Renal cortex interstitium (tissue), 15 donors: ENCODE measurements at places on chromosomes 12 and 14.

- DNase-seq, result no peak
These were observed 37.1 kb downstream of the TMEM30B start for GRCh38 chr14:61244009-61244408.

- DNase-seq, result no peak
These were observed 407.3 kb downstream of the AEBP2 start for GRCh38 chr12:19846574-19846973.

DNA sequence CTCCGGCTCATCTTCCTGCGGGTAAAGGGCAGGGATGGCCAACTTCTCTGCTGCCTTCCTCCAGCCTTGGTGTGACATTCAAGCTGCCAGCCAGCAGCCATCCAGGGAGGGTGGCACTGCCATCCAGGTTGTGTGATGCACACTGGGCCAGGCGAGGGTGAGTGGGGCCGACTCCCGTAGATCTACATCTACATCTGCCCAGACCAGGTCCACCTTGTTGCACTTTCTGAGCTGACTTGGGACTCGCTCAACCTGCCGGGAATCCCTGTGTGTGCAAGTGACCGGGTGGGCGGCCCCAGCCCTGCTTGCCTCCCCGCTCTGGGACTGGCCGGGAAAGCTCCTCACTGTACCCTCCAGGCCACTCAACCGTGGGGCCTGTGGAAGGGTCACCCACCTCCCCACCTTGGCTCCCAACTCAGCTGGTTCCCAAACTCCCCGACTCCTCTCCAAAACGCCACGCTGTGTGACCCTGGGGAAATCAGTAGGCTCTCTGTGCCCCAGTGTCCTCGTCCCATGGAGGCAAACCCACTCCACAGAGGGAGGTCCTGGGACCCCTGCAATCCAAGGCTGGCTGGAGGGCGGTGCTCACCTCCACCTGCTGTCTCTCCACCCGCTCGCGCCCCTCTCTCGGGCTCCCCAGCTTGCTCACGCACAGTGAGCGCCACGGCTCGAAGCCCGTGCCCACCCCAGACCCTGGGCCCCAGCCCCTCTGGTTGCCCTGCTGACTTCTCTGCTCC lies 14.7 kb downstream of the JAG2 start:
- no peak for DNase-seq

DNA sequence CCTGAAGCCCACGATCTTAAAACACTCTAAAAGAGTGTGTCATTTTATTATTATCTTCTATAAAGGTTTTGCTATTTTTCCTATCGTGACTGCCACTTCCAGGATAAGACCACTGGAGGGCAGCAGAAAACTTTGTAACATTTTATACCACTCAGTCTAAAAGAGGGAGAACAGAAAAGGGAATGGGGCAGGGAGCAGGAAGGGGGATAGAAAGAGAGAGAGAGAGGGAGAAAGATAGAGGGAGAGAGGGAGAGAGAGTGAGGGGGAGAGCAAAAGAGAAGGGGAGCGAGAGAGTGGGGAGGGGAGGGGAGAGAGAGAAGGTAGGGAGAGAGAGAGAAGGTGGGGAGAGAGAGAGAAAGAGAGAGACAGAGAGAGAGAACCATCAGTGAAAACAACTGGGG lies 2.0 kb upstream of the ART4 start:
- DNase-seq, result peak; percentile 51

DNA sequence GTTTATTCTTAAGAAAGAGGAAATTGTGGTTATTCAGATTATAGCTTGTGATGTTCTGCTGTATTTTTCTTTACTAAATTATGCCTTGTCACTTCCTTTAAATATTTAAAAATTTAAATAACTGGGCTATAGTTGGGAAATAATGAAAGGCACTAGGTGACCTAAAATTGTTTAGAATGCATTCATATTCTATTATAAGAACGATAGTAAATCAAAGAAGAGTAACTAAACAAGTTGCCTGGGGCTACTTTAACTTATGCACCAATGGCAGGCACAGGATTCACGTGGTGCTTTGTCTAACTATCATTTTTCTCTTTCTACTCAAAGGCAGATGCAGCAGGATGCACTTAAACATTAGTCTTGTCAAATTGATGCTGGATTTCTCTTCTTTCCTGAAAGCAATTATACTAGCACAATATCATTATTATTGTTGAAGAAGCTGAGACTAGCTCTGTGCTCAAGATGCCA lies 190.7 kb upstream of the PPFIA2 start:
- DNase-seq, result no peak

DNA sequence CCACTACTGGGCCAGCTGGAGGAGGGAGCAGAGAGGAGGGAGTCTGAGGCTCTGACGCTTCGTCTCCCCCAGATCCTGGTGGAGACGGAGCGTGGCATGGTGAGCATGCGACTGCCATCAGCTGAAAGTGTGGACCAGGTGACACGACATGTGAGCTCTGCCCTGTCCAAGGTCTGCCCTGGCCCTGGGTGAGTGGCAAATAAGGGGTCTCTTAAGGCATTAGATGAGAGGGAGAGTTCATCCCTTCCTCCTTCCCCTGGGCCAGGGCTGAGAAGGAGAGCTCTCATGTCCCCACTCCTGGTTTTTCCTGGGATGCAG lies 2.5 kb downstream of the CARMIL3 start:
- no peak for DNase-seq

DNA sequence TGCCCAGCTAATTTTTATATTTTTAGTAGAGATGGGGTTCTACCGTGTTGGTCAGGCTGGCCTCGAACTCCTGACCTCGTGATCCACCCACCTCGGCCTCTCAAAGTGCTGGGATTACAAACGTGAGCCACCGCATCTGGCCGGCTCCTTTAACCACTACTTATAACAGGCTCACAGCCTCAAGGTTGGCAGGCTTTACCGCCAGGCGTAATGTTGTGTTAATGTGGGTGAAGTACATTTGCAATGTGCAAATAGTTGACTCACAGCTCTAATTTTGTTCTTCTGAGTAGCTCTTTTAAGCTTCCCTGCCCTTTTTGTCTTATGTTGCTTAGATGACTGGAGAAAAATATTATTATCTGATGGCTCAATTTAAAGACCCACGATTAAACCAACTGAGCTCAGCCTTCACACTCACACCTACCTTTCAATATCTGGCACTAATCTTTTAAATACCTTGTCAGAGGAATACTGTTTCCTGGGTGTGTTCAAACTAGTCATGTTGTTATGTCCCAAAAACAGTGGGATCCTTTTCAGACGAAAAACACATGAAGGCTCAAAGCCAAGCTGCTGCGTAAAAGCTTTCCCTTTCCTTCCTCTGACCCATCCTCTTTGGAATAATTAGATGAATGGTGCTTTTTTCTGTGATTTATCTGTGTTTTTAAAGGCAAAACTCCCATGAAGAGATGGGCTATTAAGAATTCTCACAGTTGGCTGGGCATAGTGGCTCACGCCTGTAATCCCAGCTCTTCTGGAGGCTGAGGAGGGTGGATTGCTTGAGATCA lies 57.2 kb upstream of the USP44 start:
- no peak for DNase-seq

- DNase-seq, result no peak
These were observed 12.0 kb downstream of the NGDN start for GRCh38 chr14:23481362-23481970.

DNA sequence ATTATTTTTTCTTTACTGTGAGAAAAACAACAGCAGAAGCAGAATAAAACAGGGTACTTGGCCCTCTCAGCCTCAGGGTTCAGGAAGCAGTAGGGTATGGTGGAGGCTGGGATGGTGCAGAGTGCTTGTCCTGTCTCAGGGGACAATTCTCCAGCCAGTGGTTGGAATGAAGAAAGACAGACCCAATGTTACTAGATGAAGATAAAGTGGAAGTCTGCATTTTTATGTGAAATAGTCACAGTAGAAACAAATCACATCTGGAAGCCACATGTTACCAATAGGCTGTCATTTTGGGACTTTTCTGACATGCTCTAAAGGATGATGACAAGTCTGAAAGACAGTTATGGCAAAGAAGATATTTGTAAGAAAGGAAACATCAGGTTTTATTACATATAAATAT lies 32.3 kb downstream of the PROX2 start:
- no peak for DNase-seq

GRCh38 chr12:26233631-26234030 lies 38.3 kb downstream of the SSPN start:
- no peak for DNase-seq

- DNase-seq, result no peak
These were observed 511.4 kb downstream of the PCNX1 start for GRCh38 chr14:71418532-71419245.

DNA sequence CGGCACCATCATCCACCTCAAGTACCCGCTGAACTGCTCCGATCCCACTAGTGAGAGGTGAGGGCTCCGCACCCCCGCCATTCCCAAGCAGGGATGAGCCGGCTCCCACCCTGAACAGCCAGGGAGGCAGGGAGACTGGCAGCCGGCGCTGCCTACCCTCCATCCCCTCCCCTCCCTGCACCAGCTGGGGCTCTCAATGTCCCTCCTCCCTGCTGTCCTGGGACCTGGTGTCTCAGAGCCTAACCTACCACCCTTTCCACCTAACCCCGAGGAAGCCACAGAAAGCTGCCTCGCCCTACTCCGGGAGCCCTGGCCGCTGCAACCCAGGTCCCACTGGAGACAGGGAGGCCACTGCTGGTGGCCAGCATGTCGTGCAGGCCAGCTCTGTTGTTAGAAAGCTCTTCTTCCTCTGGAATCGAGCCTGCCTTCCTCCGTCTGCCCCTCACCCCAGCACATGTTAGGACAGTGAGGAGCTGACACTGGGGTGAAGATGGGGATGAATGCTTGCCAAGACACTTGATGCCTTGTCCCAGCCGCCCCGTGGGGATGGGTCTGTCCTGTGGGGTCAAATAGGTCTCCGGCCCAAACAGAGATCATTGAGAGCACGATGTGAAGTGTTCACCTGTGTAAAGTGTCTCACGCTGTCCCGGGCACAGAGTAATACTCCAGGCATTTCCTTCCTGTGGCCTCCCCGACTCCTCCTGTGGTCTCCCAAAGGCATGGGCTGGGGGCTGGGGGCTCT lies 1.1 kb downstream of the PTPN6 start:
- no peak for DNase-seq

GRCh38 chr12:49662998-49663843 lies 39.9 kb downstream of the PRPF40B start:
- peak; percentile 59 for DNase-seq

DNA sequence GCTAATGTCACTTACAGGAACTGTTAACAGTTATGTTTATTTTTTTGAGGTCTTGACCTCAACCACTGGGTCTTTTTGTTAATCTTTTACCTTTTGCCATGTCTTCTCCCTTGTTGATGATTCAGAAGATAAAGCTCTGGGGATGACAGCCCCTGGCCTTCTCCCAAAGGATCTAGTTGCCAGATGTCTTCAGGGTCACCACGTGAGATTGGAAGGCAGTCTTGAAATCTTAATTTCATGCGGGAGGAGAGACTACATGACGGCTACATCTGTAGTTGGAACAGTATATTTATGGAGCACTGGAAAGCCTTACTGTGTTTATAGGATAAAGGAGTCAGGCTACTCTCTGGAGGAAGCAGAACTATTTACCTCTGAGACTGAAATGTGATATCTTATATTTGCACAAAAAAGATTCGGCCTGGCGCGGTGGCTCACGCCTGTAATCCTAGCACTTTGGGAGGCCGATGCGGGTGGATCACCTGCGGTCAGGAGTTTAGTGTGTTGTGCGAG lies 5.6 kb downstream of the MLEC start:
- DNase-seq, result no peak

- no peak for DNase-seq
These were observed 89.9 kb downstream of the BORCS5 start for GRCh38 chr12:12446786-12447185.

DNA sequence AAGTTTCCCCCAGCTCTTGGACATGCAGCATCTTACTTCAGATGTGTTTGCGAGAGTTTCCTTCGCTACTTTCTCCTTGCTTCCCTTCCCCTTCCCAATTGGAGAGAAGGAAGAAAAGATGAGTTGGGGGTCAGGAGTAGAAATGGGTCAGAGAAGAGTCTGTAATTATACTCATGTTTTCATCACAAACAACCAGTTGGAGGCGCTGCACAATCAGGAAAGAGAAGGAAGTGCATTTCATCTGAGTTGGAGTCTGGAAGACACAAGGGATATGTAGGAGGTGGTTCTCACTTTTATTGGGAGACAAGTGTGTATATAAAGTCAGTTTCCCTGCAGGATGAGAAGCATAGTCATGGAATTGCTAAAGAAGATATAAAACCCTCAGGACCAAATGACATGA lies 31.3 kb upstream of the VSX2 start:
- no peak for DNase-seq

GRCh38 chr12:27359578-27360340 lies 27.1 kb downstream of the BMAL2 start:
- no peak for DNase-seq

GRCh38 chr12:53179687-53180219 lies 769 bp upstream of the ZNF740 start:
- no peak for DNase-seq

DNA sequence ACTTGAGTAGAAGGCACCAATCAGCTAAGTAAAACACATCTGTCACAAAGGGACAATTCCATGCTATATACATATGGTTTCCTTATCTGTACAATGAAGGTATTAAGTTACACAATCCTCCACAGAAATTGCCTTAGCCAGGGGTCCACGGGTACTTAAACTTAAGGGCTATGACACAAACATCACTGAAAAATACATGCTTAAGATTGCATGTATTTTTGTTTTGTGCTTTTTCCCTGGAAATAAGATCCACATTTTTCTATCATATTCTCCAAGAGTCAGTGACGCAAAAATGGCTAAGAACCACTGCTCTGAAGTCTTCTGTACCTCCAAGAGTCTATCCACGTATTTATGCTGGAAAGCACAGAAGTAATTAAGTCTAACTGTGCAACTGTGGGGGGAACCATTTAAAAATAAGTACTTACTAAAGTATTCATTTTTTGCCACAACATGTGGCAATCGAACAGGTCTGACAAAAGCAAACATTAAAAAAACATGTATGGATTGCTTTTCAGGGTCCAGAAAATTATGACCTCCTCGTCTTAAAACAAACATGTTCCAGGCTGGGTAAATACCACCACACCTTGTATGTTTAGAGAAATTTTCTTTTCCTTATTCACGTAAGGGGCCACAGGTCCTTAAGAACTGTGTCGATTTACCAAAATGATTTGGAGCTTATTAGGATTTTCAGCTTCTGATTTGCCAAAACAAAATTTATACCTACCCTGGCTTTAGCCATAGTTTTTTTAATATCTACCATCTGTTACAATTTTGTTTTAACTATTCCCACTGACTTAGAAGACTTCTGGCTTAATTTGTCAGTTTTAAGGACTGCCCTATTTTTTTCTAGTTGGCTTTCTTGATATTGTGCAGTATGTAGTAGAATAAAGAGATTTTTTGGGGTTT lies 2.8 kb downstream of the SLC38A2 start:
- DNase-seq, result no peak

GRCh38 chr12:28793581-28794151 lies 355.4 kb upstream of the FAR2 start:
- no peak for DNase-seq

- DNase-seq, result no peak
These were observed 34.2 kb downstream of the ABCC9 start for GRCh38 chr12:21906919-21907493.

DNA sequence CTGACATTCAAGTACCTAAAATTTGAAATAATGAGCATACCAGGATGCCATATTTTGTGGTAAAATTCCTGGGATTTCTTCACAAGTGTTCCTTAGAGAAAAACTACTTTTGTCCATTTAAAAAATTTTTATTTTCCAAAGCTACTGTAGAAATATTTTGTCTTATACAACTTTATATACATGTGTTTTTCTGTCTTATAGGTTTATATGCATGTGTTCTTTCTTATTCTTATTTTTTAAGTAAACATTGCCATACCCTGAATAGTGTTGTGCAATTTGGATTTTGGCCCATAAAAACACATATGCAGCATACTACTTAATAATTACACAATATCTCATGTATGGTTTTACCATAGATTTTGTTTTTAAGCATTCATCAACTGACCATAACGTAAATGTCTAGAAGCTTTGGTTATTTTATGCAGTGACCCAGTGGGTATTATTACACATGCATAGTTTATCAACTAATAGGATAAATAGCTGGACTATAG lies 1107.4 kb upstream of the SEL1L start:
- no peak for DNase-seq
